Activated CD8-positive, alpha-beta memory T cell treated with anti-CD3 and anti-CD28 coated beads for 4 hours (primary cell): ENCODE measurements at places on chromosomes 4 and X.

DNA sequence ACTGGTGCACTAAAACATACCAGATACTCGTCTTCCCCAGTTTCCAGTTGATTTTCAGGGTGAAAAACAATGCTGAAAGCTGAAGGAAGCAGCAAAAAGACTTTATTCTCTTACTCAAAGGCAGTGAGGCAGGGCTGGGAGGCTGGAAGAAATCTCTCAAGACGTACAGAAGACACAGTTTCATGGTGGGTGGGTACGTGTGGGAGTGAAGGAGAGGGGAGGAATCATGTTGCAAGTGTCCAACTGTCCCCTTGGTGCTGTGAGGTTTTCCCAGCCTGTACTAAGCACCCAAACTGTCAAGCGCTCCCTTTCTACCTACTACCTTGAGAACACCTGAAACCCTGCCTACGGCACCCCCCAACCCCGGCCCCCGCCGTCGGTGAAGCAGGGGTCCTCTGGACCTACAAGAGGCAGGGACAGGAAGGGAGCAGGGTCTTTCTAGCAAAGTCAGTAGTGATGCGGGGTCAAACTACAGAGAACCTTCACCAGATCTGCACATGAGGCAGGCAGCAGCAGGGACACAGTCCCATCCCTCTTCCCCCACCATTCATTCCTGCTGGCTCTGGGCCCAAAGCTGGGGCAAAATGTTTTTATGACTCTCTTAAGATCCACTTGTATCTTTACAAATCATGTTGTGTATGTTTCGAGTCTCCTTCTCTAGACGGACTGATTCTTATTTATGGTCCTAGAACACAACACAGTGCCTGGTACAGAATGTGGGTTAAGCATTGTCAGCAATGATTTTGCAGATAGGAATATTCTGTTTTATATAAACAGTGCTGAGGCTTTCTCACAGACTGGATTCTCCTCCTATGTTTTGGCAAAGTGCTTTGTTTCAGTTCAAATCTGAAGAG lies 2.4 kb upstream of the SETD7 start:
- no peak for DNase-seq

- no peak for DNase-seq
These were observed 59.7 kb downstream of the FAM184B start for GRCh38 chr4:17721496-17722355.

GRCh38 chrX:12894074-12895030 lies 12.1 kb upstream of the TLR8 start:
- peak; percentile 10 for DNase-seq

DNA sequence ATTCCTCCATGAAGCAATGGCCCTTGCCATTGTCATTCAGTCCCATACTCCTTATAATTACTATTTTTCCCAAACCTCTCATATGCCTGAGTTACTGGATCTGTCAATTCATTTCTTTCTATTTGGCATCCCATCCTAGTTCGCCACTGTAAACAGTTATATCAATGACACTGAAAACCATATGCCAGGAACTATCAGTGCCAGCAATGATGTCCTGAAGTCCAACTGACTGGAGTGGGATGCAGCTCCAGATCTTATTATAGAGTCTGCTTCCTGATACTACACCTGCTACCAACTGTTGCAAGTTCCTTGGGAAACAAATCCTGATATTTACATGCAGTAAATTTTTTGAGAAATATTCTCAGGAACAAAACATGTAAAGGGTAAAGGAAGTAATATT lies 27.0 kb upstream of the BANK1 start:
- no peak for DNase-seq

DNA sequence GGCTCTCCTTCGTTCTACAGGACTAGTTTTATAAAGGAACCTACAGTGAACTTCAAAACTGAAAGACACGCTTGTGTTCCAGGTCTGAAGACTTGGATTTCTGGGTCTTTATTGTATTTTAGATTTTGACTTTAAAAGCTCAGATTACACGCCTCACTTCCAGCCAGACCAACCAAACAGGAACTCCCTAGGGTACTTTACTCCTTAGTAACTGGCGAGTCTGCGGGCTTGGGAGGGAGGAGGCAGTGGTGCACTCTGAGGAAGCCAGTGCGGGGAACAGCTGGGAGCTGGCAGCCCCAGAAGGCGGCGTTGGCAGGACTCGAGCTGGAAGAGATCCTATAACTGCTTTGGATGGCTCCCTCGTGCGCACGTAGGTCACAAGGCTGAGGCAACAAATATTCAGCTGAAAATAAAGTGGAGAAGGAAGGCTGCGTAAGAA lies 391 bp upstream of the PHKA1 start:
- no peak for DNase-seq

DNA sequence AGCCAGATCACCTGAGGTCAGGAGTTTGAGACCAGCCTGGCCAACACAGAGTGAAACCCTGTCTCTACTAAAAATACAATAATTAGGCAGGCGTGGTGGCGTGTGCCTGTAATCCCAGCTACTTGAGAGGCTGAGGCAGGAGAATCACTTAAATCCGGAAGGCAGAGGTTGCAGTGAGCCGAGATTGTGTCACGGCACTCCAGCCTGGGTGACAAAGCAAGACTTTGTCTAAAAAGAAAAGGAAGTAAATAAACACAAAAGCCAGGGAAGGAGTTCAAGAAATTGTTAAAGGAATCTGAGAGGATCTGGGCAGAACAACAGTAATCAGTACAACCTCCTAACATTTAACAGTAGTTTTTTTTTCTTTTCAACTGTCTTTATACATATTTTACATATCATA lies 48.7 kb upstream of the ARHGEF6 start:
- no peak for DNase-seq

GRCh38 chr4:47154816-47155370 lies 123.5 kb downstream of the GABRB1 start:
- DNase-seq = no peak

DNA sequence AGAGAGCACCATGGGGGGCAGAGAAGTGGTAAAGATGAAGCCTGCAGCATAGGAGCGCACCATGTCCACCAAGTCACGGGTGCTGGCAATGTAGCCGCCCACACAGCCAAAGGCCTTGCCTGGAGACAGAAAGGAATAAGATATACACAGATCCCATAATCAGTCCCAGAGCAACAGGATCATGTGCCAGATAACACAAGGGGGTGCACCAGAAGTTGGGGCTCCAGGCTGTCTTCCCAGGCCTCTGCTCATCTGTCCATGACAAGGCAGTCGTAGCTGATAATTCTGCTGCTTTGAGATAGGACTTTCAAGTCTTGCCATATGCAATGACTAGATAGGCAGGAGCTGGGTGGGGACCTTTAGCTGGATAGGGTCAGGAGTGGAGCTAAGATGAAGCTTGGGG lies 14.7 kb downstream of the APEX2 start:
- DNase-seq = no peak

GRCh38 chrX:16480049-16480448 lies 169.9 kb upstream of the S100G start:
- DNase-seq = no peak

DNA sequence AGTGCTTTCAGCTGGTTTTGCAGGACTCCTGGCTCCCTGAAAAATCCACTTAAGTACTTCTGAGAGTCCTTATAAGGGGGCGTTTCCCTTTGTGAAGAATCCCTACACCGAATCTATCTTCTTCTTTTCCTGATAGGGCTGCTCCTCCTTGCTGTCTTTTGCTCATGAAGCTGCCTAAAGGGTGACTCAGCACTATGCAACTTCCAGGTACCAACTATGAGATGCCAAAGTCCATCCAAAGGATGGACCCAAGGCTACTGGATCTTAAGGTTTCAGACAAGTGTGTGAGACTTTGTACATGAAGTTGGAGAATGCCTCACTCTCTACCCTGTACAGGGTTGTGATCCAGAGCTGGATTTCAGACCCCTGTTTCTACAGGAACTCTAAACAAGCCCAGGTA lies 485.0 kb upstream of the FAT1 start:
- no peak for DNase-seq

DNA sequence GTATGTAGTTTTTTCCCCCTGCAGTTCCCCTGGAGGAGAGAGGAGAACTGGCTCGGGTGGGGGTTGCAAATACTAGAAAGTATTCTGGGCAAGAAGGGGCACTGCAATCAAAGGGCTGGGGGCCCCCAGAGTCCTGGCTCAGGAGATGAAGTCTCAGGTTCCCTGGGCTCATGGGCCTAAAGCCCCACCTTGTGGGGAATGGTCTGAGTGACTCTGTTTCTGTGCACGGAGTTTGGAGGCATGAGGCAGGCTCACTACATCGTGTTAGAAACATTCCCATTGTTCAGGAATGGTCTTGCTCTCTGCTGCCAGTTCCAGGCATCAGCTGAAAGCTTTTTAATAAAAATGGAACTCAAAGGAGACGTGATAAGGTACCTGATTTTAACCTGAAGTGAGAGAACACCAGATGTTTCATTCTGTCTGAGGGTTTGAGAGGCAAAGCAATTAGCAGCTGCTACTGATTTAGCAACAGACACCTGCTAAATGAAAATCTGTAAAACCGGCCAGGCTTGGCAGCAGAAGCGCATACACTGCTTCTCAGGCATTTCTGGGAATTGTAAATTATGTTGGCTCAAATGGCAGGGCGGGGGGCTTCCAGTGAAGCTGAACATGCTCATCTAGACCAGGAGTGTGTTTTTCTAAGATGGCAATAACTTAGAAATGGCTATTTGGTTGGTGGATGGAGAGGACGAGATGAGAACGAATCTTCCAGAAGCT lies 122.7 kb downstream of the TMEM164 start:
- DNase-seq = no peak

DNA sequence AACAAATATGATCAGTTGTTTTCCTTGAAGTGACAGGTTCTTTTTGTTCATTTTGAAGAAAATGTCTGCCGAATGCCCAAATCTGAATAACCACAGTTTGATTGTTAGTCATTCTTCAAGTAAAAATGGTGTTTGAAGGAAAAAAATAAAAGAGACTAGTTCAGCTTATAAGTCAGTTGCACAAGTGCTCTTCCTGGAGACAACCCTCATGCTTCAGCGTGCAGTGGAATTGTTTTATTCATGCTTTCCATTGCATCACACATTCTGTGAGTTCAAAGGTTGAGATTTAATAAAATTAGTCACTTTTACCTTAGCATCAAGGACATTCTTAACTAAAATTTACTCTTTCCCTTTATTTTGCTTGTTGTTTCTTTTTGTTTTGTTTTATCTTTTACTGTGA lies 404.9 kb downstream of the ZNF674 start:
- no peak for DNase-seq

GRCh38 chr4:38976308-38976707 lies 55.9 kb downstream of the TMEM156 start:
- no peak for DNase-seq

- DNase-seq = no peak
These were observed 180.7 kb upstream of the MXRA5 start for GRCh38 chrX:3527166-3527565.

GRCh38 chr4:31080887-31081286 lies 360.7 kb downstream of the PCDH7 start:
- no peak for DNase-seq

DNA sequence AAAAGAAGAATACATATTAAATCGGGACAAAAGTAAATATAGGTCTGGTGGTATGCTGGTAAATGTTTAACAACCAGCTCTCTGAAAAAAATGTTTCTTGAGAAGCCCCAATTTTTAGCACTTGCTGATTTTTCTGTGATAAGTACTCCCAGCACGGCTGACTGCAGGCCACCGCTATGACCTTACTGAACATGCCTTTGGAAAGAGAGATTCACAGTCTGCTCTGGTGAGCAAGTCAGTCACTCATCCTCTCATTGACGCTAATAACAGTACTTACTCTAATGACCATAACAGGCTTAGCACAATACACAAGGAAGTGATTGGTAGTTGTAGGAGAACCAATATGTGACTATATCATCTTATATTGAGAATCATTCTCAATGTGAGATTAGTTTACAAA lies 98.9 kb upstream of the BLTP1 start:
- no peak for DNase-seq

DNA sequence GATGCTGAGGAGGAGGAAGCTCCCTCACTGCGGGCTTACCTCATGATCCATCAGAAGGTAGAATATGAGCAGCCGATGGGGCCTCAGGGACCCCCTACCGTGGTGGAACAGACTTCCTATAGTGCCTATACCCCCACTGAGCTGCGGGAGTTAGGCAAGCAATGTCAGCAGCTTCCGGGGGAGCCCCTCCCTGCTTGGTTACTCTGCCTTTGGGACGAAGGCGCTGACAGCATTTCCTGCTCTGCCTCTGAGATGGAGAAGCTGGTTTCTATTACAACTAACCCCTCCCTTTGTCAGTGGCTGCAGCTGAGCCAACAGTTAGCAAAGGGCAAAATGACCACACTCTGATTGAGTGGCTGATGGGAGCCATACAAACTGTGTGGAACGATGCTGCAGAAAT lies 430.7 kb downstream of the IDS start:
- no peak for DNase-seq

GRCh38 chrX:153477901-153478300 lies 7.5 kb upstream of the HAUS7 start:
- DNase-seq = no peak

GRCh38 chr4:16812041-16812440 lies 86.4 kb downstream of the LDB2 start:
- no peak for DNase-seq

DNA sequence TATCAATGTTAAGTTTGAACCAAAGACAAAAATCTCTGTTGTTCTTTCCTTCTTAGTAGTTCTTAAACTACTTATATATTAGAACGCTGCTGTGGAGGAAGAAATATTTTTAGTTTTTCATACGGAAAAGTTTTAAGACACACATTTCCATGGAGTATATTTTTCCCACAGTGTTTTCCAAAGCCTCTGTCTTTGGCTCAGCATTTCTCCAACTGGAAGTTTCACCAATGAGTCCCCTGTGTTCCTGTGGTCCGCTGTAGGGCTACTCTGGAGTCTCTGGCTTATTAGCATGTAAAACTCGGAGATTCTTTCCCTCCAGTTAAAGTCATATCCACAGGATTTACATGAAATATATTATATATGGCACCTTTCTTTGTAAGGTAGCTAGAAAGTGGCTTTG lies 249.0 kb downstream of the CBR4 start:
- no peak for DNase-seq
